NCI-H1694 (cell line): ENCODE measurements at places on chromosomes 7 and 10.

- no peak for DNase-seq
Measured at GRCh38 chr7:151601521-151602305, 82.0 kb upstream of the RHEB start.

GRCh38 chr10:42836096-42836495, 53.5 kb downstream of the BMS1 start:
- no peak for DNase-seq

GRCh38 chr10:9018195-9019173, 964.0 kb downstream of the GATA3 start:
- no peak for DNase-seq

DNA sequence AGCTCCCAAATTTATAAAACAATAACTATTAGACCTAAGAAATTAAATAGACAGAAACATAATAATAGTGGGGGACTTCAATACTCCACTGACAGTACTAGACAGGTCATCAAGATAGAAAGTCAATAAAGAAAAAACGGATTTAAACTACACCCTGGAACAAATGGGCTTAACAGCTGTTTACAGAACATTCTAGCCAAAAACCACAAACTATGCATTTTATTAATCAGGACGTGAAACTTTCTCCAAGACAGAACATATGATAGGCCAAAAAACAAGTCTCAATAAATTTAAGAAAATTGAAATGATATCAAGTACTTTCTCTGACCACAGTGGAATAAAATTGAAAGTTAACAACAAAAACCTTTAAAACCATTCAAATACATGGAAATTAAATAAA, 46.4 kb downstream of the ZNF680 start:
- no peak for DNase-seq

GRCh38 chr7:128781126-128781525, 5.5 kb upstream of the OPN1SW start:
- no peak for DNase-seq

GRCh38 chr10:5643346-5644067, 22.9 kb downstream of the ASB13 start:
- no peak for DNase-seq

- DNase-seq, result no peak
Measured at GRCh38 chr7:27184337-27185012, 557 bp downstream of the HOXA11 start.

GRCh38 chr10:89301232-89301631, 614 bp upstream of the IFIT2 start:
- DNase-seq, result no peak

- DNase-seq, result no peak
Measured at GRCh38 chr10:112981553-112981952, 31.5 kb downstream of the TCF7L2 start.

- no peak for DNase-seq
Measured at GRCh38 chr7:81165070-81165469, 246.2 kb upstream of the SEMA3C start.

GRCh38 chr10:24920907-24921881, 31.2 kb downstream of the PRTFDC1 start:
- no peak for DNase-seq

- no peak for DNase-seq
Measured at GRCh38 chr10:29353305-29353704, 64.4 kb downstream of the LYZL1 start.

DNA sequence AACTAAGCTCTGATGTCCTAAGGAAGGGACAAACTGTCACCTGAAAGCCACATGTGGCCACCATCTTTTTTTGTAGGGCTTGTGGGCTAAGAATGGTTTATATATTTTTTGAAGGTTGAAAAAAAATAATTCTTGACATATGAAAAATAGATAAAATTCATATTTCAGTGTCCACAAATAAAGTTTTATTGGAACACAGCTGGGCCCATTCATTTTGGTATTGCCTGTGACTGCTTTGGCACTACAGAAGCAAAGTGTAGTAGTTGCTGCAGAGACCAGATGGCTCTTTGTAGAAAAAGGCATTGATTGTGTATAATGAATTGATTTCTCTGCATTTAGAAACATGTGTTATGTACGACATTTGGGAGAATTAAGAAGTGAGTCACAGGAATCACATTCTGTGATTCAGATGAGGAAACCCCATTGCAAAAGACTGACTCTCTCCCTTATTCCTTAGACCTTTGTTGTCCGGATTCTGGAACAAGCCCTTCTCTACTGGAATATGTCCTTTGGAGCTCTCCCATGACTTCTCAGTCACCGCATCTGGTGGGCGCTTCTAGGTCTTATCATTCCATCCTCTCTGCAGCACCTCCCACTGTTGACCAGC, 438.7 kb downstream of the LRMDA start:
- DNase-seq, result no peak

DNA sequence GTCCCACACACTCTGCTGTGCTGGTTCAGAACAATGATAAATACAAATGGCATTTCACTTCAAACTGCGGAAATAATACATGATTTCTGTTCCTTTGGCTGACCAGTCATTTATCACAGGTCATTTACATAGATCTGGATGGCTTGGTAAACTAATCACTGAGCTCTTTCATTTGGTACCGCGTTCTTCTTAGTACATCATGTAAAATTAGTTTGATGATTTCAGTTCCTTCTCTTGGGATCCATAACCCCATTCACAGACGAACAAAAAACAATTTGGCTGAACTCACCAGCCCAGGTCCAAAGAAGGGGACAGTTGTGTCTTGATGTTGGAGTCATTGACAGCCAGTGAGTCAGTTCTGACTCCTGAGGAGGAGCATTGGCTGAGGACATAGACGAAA, 689.8 kb downstream of the INHBA start:
- no peak for DNase-seq
